ENCODE measurements at places on chromosomes 4 and X.

DNA sequence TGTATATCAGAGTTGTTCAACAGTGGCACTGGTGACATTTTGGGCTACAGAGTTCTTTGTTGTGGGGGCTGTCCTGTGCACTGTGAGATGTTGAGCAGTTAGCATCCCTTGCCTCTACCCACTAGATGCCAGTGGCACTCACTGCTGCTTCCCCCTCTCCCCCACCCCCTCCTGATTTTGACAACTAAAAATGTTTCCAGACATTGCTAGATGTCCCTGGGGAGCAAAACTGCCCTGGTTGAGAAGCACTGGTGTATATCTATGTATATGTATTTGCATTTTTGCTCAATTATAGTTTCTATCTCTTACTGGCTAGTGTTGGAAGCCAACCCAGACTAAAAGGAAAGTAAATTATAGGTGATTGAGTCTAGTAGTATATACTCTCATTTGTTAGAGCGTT is 2.4 kb downstream of the TMEM131L start:
- DNase-seq = no peak

GRCh38 chrX:153827903-153828302 is 2.4 kb downstream of the PDZD4 start:
- no peak for DNase-seq

GRCh38 chr4:26751838-26752237 is 108.8 kb upstream of the STIM2 start:
- no peak for DNase-seq

DNA sequence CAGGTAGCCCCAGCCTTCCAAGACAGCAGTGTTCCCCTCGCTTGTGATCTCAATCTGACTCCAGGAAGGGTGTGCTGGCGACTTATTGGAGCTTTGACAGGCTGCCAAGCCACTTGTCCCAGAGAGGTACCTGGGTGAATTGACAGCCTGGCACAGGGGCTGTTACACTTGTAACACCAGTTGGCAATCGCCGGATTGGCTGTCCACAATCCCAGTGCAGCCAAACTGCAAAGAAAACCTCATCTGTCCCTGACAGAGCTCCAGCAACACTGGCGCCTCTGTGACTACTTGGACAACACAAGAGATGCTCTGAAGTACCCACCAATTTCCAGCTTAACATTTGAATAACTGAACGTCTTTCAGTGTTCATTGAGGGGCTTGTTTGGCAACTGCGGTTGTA is 76.8 kb upstream of the PRPS1 start:
- DNase-seq = no peak

DNA sequence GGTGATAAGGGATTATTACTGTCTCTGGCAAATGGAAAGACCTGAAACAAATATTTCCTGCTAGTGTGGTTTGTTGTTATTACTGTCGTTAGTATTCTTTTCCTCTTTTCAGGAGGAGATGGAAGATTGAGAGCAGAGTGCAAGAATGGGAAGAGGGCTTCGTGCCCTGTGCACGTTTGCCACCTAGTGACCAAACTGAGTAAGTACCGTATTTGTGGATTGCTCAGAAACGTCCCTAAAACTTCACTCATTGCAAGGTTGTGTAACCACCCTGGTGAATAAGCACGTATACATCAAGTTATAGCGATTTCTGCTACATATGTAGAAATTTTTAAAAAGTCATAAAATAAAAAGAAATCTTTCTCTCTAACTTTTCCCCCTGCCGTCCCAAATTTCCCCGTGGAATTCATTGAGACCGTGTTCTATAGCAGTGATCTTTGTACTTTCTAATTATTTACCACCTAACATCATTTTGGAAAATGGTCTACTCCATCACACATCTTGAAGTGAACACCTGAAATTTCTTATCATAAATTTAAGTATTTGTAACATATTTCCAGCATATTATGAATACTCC is 24.3 kb downstream of the LINC00632 start:
- no peak for DNase-seq

DNA sequence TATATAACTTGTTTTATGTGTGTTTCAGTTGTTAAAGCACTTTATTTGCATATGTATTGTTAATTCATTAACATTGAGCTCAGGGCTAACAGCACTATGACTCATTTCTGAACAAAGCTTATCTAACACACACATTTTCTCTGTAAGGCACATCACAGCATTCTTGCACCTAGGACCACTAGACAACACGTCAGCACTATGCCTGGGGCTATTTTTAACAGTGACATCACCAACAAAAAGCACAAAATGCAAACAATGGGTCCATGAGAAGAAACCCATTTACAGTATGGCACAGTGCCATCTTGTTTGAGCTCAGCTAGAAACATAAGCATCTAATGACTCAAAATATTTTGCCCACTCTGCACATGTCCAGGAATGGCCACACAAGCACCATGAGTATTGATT is 124.4 kb downstream of the RELL1 start:
- no peak for DNase-seq

- no peak for DNase-seq
Observed at GRCh38 chrX:149916745-149917392, 12.5 kb upstream of the HSFX4 start.
